ENCODE measurements at places on chromosomes 3 and 15. TPM values are rescaled to one million over a fixed set of nuclear protein-coding genes. Genes with fewer than 3 reads are reported as not detected.

The GRIP2 gene
- total RNA-seq = not detected

The ONECUT1 gene
- not detected for total RNA-seq

The DAZL gene
- not detected for total RNA-seq

The ZNF774 gene
- total RNA-seq = 1.1 TPM

The PEX11A gene
- total RNA-seq = 2.9 TPM

The PCOLCE2 gene
- total RNA-seq = not detected

The ARGFX gene
- not detected for total RNA-seq

The KIF7 gene
- 0.92 TPM for total RNA-seq

The MORC1 gene
- not detected for total RNA-seq

The C3orf49 gene
- total RNA-seq = not detected

The MKRN2OS gene
- not detected for total RNA-seq

The NLGN1 gene
- total RNA-seq = not detected

The GOLGA8S gene
- not detected for total RNA-seq

The TGFBR2 gene
- 36.8 TPM for total RNA-seq

The SNURF gene
- total RNA-seq = 21.7 TPM

The CCR5 gene
- total RNA-seq = 2.1 TPM

The CATSPER2 gene
- total RNA-seq = 5.5 TPM

The AADACL2 gene
- not detected for total RNA-seq

The CPN2 gene
- not detected for total RNA-seq

The SUSD5 gene
- not detected for total RNA-seq

The RAD51 gene
- 67.1 TPM for total RNA-seq

The CLDN16 gene
- not detected for total RNA-seq

The HTR3D gene
- not detected for total RNA-seq

The LNP1 gene
- 2.3 TPM for total RNA-seq

The TJP1 gene
- total RNA-seq = not detected

The CCDC54 gene
- not detected for total RNA-seq

The PEX5L gene
- total RNA-seq = not detected

The CPEB1 gene
- total RNA-seq = 0.07 TPM

The IMPG2 gene
- 0.10 TPM for total RNA-seq

The CCR2 gene
- 2.2 TPM for total RNA-seq

The CCDC13 gene
- total RNA-seq = 0.76 TPM

The ACKR4 gene
- not detected for total RNA-seq

The RPL35A gene
- 1,575 TPM for total RNA-seq

The RAB5A gene
- 55.6 TPM for total RNA-seq

The FGD5 gene
- not detected for total RNA-seq

The LDHAL6B gene
- not detected for total RNA-seq

The ECE2 gene
- not detected for total RNA-seq

The NECTIN3 gene
- 11.3 TPM for total RNA-seq

The GOLGA8O gene
- not detected for total RNA-seq

The KPNA1 gene
- 46.0 TPM for total RNA-seq
